Mucosa of descending colon (tissue), 3 donors: ENCODE measurements at places on chromosomes 1 and 21.

DNA sequence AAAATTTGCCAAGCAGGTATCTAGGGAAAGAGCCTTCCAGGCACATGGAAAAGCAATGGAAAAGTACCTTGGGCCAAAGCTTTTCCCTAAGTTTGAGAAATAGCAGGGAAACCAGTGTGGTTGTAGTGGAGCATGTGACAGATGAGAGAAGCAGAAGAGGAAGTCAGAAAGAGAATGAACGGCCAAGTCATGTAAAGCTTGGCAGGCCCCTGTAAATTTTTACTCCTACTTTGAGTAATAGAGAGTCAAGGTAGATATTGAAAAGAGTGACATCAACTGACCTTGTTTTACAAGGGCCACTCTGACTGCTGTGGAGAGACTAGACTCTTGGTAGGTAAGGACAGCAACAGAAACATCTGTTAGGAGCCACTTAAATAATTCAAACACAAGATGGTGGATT lies 180.9 kb upstream of the PRMT6 start:
- DNase-seq: no peak

- no peak for DNase-seq
Observed at GRCh38 chr21:34795175-34795547, 126.4 kb downstream of the CLIC6 start.

- DNase-seq: no peak
Observed at GRCh38 chr1:62336995-62337705, 17.9 kb upstream of the KANK4 start.

DNA sequence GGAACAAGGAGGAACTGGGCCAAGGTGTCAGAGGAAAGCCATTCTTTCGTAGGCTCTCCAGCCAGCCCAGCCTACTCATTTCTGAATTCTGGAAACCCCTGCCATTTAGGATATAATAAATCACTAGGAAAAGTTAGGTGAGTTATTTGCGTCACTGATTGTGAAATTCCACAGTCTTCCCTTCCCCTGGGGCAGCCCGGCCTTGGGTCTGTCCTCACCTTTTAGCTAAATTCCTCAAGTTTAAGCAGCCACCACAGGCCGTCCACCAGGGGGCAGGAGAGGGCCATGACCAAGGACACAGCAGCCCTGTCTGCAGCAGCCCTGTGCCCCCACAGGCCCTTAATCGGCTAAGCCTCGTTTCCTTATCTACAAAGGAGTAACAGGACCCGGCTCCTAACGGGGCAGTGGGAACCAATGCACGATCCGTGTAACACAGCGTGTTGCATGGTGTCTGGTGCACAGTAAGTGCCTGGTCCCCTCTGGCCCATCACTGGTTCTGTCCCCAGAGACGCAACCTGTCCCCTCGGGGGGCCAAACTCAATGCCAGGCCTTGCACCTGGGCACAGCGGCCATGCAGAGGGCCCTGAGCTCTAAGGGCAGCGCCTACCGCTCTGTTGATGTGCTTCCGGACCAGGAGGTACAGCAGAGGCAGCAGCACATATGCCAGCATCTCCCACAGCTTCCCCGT lies 18.1 kb downstream of the GPR157 start:
- peak; percentile 86 for DNase-seq

DNA sequence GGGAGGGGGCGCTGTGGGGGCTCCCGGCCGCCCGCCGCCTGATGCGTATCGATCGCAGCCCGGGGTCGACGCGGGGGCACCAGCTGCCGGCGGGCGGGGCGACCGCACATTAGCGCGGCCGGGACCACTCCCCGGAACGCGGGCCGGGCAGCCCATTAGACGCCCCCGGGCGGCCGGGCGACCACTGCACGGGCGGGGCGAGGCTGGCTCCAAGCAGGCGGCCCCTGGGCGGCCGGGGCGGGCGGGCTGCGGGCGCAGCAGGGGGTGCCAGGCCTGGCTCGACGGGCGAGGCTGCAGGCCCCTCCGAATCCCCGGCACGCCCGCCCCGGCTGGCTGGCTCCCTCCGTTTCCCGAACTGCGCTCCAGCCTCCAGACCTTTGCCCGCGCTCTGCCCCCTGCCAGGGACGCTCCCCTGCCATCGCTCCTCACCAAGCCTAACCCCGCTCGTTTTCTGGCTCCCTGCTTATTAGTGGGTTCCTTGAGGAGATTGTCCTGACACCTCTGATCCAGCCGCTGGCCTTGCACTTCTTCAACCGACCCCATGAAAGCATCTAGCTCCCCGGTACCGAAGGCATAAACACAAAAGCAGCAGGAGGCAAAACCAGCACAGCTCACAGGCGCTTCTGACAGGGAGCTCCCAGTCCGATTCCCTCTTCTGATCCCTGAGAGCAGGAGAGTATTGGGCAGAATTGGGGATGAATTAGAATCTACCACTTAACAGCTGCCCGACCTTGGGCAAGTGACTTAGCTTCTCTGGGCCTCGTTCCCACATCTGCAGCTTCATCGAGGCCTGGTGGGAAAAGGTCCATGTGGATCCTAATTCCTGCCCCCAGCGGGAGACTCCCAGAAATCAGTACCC lies 92.6 kb upstream of the CASZ1 start:
- no peak for DNase-seq

- no peak for DNase-seq
Observed at GRCh38 chr21:21712748-21713520, 714.7 kb downstream of the NCAM2 start.

- peak; percentile 31 for DNase-seq
Observed at GRCh38 chr1:92934395-92935378, 26.6 kb downstream of the DIPK1A start.

GRCh38 chr1:43227143-43227764 lies 42.5 kb upstream of the TMEM125 start:
- peak; percentile 84 for DNase-seq

DNA sequence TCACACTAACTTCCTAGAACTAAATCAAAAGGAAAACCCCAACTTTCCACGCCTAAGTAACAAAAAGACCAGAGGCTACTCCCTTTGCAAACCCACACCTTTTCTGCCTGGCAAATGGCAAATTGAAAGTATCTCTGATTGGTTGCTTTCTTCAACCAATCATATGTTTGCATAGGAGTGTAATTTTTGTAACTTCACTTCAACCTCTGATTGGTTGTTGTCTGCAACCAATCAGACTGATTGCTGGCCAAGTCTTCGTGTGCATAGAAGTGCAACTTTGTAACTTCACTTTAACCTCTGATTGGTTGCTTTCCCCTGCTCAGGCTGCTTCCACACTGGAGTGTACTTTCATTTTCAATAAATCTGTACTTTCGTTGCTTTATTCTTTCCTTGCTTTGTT lies 36.9 kb upstream of the PADI2 start:
- no peak for DNase-seq

- DNase-seq: no peak
Observed at GRCh38 chr1:30513396-30514136, 209.8 kb downstream of the MATN1 start.

DNA sequence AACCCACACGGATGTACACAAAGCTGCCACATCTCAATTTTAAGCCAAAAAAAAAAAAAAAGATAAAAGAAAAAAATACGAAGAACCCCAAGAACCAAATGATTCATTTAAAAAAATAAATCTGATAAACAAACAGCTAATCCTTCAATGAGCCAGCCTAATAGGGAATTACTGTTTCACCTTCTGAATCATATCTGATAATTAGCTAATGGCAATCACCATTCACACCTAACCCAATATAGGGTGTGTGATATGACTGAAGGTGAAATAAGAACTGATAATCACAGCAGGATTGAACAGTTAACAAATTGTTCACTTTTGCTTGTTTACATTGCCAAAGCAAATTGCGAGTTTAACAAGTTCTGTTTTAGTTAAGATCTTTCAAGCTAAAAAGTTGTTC lies 61.4 kb downstream of the LAMC2 start:
- no peak for DNase-seq

DNA sequence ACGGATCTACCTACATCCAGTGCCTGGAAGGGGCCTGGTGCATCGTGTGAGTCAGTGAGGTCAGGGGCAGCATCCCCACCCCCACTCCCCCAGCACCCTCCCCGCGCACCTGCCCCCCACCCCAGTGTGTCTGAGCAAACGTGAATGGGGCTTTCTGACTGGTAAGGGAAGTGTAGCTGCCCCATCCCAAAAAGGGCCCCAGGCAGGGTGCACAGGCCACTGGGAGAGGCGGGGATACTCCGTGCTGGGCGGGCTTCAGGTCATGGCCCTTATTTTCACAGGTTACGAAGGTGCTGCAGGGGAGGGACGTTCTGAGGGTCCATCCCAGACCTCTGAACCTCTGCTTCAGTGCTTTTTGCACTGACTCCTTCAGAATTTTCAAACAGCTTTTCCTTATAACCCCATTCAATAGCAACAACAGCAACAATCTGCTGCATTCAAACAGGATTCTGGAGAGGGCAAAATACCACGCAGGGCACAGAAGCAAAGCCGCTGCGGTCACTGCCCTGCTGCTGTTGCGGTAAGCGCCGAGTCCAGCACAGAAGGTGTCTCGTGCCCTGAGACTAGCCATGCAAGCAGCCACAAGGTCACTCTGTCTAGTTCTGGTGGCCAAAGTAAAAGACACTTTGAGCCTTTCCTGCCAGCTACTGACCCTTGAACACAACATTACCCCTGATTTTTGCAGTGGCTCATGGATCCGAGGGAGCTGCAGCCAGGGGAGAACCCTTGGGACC lies 10.3 kb downstream of the TTC34 start:
- DNase-seq: peak; percentile 4

DNA sequence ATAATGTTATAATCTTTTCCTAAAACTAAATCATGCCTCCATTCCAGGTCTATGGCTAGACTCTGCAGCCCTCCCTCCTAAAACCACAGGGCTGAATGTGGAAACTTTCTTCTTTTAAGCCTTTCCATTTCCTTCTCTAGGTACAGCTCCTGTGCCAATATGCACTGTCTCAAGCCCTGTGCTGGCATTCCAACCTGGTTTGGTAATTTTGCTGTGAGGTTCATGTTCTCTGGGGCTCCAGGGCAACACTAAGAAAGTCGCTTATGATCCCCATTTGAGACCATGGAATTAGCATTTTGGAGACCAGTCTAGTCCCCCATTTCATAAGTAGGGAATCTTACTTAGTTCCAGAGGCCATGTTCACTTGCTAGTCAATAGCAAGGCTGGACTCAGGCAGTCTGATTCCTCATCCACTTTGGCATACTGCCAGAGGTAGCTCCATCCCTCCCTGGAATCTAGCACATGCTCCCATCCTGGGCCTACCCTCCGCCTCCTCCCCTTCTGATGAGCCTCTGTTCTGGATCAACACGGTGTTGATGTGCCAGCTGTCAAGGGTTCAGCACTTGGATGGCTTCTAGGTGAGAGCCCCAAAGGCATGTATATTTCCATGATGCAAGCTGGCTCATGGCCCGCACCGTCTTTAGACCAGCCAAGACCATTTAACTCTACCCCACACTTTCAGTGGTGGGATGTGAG lies 36.5 kb downstream of the ZMYND12 start:
- DNase-seq: no peak

- DNase-seq: no peak
Observed at GRCh38 chr1:14167884-14168283, 430.6 kb upstream of the KAZN start.

- DNase-seq: no peak
Observed at GRCh38 chr1:225617956-225618355, 35.0 kb downstream of the ENAH start.

- no peak for DNase-seq
Observed at GRCh38 chr1:40844887-40845878, 17.0 kb downstream of the CITED4 start.

- no peak for DNase-seq
Observed at GRCh38 chr1:29062157-29062942, 61.4 kb downstream of the TMEM200B start.

GRCh38 chr21:34695434-34695833 lies 26.6 kb downstream of the CLIC6 start:
- DNase-seq: no peak

DNA sequence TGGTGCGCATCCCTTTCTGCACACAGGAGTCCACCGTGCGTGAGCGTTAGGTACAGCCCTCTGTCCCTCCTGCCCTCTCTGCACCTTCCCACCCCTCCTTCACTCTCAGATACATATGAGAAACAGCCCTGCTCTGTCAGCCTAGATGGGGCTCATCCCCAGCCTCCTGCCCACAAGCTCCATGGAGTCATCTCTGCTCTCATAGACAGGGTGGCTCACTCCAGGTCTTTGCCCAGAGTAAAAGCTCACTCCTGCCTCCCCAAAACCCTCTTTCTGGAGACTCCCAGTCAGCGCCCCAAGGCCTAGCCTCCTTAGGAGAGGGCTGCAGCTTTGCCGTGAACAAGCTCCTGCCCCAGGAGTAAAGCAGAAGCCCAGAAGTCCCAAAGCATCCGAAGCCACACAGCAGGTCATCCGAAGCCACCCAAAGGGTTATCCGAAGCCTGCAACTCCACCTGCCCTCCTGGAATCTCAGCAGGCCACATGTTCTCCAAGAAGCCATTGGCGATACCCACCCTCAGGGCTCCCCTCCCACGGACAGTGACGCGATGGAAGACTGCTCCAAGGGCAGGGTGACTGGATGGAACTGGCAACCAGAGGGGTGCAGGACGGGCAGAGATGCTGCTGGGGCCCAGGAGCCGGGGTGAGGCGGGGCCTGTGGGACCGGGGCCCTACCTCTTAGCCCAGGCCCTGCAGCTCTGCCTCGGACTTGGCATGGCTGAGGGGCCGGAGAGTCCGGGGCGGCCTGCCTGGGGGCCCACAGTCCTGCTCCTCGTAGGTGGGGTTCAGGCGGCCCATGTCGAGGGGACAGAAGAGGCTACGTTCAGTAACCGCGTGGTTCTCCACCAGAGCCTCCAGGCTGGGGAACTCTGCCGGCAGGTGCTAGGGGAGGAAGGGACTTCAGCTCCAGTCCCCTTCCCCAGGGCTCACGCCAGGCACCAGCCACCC lies 3.6 kb upstream of the KIF17 start:
- DNase-seq: no peak

DNA sequence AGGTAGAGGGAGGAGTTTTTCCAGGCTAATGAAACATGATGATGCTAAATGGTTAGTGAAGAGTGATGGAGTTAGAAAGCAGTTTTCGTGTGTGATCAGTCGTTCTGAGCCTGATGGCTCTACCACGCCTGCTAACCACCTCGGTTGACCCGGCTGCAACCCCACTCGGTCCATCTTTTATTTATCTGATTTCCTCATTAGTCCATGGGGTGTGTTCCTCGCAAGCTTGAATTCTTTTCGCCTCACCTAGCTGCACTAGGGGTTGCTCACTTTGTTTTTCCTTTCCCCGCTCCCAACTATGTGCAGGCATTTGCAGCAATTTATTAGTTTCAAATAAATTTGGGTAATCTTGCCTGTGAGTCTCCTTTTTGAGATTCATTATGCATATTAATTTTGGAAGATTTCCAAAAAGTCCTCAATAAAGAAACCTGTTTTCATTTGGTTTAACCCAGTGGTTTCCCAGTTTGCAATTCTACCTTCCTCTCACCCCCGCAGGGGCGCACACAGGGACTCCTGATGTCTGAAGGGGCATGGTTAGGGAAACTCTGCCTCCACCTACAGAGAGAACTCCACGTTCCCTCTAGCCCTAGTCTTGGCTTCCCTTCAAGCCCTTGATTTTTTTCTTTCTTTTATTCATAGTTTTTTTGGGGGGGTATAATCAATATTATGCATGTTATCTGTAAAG lies 12.6 kb downstream of the B3GALT5 start:
- no peak for DNase-seq

DNA sequence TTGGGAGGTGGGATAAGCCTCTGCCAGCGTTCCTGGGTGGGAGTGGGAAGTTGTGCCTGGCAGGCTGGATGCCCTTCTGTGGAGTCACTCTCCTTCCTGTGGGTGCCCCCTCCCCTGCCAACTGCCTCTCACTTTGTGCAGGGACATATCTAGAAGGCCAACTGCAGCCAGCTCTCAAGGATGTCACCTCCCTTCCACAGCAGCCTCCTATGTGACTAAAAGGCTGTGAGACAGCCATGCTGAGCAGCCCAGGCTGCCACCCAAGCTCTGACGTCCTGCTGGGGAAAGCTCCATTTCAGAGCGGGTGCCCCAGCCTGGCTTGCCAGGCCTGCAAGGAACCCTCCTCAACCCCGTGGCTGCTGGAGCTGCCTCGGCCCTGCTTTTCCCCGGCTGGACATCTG lies 19.6 kb upstream of the SLC26A9 start:
- no peak for DNase-seq
